ENCODE measurements at places on chromosomes 5 and 9.

DNA sequence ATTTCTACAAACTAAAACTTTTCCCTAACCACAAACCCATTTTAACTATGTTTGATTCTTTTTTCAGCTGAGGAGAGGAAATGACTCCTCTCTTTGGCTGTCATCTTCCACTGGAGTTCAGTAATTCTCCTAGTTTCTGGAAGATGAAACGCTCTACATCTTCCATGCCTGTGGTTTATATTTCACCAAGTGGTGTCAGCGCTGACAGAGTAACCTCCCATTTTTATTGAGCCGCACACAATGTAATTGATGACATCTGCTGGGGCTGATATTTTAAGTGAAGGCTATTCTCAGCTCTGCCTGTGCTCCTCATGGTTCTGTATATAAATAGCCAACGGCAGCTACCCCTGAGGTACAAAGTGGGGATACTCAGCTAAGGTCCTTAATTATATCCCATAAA is 234.6 kb downstream of the SPOCK1 start:
- no peak for DNase-seq

DNA sequence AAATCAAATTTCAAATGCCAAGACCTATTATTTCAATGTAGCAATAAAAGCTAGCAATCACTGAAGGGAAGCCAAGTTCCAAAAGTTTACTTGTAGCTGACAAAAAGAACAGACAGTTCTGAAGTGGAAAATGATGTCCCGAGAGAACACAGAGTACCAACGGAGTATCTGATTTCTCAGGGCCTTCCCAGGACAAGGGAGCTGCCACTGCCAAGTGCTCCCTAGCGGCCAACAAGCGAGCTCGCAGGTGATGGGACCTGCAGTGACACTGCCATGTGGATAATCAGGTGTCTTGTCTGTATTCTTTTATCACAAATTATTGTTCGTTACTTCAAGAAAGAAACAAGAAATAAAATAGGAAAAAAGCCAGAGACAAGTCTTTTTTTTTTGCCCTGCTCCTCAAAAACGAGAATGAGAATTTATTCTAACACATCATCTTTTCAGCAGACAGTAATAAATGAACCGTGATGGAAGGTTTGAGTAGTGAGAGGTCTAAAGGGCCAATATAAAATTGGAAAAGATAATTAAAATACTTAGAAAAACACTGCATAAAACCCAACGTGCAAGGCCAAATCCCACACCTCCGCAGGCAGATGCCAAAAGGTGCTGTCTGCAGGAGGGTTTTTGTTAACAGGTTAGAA is 159.4 kb downstream of the MYO10 start:
- no peak for DNase-seq

DNA sequence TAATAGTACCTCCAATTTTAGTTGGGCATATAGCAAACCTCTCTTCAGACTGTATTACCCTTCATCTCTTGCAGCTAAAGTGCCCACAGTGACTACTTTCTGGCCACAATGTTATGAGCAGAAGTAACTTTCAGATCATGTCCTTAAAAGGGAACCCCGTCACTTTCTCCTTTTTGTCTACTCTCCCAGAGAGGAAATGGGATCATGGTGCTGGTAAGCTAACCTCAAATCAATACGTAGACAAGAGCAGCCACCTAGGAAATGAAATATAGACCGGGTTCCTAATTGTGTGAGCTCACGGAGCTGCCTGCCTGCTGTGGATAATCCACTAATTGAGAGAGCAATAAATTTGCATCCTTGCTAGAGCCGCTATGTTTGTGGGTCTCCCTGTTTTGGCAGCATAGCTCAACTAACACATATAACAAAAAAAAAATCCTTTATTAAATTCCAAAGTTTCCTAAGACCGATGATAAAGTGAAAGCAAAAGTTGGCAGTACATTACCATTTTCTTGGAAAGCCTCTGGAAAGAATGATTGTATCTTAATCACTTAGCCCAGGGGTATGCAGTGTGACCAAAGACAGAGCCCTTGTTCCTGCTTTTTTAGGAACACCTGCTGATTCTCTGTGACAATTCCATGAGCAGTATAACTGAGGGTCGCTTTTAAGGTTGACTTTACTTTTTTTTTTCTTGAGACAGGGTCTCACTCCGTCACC is 5.6 kb upstream of the IL7R start:
- no peak for DNase-seq

GRCh38 chr5:132689513-132689912 is 15.7 kb downstream of the IL4 start:
- no peak for DNase-seq

DNA sequence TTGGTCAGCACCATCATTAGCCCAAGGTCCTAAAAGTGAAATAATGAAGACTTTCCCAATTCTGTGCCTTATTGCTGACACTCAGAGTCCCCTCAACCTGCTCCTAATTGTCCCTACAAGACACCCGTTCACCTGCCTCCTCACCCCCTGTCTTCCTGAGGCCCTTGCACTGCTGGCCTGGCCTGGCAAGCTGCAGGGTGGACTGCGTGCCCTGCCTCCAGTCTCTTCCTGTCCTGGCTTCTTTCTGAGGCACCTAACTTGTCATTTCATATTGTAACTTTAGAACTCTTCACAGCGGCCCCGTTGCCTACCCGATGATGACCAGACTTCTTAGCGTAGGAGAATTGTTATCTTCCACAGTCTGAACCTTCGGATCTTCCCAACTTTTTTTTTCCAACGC is 153.9 kb downstream of the SMARCA2 start:
- DNase-seq, result no peak

- DNase-seq, result no peak
Observed at GRCh38 chr9:116484492-116485061, 202.5 kb upstream of the TRIM32 start.

- DNase-seq, result no peak
Observed at GRCh38 chr5:132451387-132451786, 39.2 kb downstream of the IRF1 start.

DNA sequence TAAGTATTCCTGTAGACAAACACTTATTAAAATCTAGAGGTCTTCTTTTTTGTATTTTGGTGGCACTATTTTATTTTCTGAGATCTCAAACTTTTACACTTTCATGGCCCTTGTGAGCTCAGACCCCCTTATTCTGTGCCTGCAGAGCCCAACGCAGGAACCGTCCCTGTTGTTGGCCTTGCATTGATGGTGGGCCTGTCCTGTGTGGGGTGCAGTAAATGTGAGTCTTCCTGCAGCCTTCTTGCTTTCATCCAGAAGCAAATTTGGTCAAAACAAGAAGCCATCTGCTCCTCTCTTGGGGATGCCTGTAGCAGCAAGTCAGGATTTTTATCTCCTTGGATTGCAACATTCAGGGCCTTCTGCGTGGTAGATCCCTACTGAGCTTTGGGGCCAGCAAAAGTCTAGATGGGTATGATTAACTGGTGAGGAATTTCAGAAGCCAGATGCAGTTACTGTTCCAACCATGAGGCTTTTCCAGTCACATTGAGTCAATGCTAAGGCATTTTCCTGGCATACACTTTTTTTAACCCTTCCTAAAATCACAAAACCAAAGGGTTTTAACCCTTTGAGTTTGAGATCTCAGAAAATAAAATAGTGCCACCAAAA is 31.7 kb downstream of the BASP1 start:
- no peak for DNase-seq

GRCh38 chr5:68932830-68933434 is 160.9 kb upstream of the SLC30A5 start:
- no peak for DNase-seq

GRCh38 chr5:149271195-149271715 is 404 bp upstream of the AFAP1L1 start:
- DNase-seq, result no peak

GRCh38 chr9:136847088-136847825 is 2.0 kb upstream of the PHPT1 start:
- DNase-seq, result no peak

DNA sequence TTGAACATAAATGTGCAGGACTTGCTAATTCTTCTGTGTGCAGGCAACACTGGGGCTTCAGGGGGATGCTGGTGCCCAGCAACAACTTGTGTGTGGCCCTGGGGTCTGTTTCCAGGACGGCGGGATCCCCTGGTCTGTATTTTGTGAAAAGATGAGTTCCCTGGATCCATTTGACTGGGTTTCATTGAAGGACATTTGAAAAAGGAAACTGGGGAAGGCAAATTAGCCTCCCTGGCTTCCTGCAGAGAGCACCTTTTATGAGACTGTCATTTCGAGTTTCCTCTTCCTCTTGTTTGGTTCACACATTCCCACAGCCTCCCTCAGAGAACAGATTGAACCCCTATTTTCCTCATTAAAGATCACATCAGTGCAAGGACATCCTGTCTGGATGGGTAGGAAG is 63.1 kb downstream of the FOXI1 start:
- no peak for DNase-seq

GRCh38 chr5:124550731-124551130 is 195.7 kb downstream of the ZNF608 start:
- DNase-seq, result no peak

DNA sequence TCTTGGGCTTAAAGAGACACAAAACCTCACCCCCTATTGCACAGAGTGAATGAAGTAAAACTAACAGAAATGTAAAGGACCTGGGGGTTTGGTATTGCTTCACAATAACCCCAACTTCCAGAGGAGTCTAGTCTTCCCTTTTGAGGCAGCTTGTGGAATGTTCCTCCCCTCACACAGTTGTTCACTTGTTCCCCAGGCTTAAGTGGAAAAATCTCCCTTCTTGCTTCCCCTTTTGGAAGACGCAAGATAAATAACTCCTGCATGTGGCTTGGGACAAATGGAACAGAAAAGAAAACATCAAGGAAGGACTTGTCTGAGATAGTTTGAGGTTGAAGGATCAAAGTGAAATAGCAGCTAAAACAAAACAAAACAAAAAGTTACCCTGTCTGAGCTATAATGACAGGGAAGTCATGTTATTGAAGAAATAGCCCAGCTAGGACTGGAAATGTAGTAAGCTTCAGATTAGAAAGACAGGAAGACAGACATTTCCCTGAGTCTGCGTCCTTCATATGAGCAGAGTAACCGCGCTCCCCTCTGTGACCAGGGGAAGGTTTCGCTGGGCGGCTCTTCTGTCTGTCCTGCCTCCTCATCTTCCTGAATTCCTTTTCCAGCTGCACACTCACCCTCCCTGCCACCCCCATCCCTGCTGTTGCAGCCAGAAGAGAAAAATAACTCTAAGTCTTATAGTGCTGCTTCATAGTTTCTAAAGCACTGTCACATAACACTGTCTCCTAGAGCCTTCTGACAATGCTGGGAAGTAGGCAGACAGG is 8.8 kb downstream of the SPARC start:
- no peak for DNase-seq

DNA sequence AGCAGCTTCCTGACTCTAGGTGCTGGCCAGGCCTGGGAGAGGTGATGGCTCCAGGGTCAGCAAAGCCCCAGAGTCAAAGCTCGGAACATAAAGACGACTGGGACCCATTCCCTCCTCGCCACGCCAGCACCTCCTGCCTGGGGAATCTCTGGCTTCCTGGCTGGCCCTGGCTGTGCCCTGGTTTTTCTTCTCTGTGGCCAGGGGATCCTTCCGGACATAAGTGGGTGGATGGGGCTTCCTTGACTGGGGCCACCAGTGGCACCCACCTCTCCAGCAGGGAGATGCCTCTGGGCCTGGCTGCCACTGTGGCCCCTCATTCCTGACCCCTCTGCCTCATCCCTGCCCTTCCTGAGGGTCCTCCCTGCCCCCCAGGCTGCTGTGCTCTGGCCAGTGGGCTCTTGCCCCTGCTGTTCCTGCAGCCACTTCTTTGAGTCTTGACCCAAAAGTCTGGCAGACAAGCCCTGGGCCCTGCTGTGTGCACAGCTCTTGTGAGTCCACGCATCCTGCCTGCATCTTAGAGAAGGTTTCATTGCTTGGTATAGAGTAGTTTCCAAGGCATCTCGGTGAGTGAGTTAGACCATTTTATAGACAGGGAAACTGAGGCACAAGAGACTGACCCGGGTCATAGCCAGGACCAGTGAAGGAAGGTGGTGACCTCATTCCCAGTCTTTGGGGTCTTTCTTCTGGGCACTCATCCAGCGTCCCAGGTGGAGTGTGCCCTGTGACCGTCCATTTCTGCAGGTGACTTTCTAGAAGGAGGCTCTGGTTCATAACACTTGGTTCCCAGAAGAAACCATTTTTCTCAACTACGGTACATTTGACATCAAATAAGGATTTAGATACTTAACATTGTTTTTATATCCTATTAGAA is 17.3 kb upstream of the LPCAT1 start:
- no peak for DNase-seq

DNA sequence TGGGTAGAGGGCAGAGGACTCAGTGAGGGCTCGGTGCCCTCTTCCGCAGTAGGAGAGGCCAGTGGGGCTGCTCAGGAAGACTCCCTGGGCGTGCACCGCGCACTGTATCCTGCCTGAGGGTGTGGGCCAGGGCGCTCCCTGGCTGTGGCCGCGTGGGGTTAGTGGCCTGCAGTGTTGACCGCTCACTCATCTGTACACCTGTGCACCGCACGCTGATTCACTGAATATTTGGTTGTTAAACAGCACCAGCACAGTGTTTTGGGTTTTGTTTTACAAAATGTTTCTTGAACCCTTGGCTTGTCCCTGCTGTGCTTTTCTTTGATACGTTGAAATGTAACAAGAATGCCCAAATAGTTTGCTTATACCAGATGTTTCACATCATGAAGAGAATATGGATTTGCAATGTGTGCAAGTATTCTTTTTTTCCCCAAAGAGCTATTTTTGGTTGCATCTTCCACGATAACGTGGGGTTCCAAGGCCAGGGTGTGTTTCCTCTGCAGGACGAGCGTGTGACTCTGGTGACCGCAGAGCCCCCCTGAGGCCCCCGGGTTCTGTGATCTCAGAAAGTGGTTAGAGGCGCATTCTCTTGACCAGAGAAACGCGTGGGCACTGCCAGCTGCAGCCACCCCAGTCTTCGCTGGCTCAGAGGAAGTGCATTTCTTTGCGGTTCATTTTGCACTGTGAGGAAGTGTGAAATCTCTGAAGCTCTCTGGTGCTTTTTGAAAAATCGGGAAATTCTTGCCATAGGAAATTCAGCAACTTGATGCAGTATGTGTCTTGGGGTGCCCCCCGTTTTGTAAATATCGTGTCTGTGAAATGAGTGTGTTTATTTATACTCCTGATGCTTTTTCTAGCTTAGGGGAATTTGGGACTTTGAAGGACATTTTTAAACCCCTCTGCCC is 46.9 kb downstream of the AHRR start:
- DNase-seq, result no peak

DNA sequence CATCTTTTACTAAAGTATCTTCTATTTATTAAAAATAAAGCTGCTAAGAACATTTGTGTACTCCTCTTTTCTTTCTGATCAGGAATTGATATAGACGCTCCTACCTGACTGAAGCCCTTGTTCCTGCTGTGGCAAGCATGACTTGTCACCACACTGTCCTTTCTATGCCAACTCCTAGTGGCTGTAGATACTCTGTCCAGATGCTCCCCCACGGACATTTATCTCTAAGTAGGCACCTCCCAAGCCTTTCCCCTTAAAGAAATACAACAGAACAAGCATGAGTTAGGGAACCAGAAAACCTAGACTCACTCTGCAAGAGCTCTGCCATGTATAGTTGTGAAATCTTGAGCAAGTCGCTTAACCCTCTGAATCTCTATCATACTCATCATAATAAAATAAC is 53.2 kb downstream of the FAM114A2 start:
- DNase-seq, result no peak

- DNase-seq, result no peak
Observed at GRCh38 chr5:167352801-167353200, 938.6 kb upstream of the WWC1 start.

GRCh38 chr5:94196953-94197352 is 421.5 kb downstream of the KIAA0825 start:
- DNase-seq, result no peak

All from T-helper 17 cell (primary cell).